Activated CD8-positive, alpha-beta memory T cell treated with anti-CD3 and anti-CD28 coated beads, Interleukin-2, amount 50 U/mL, for 48 hours (primary cell): ENCODE measurements at places on chromosomes 1 and 21.
A peak's percentile ranks its signal among the peaks of the same experiment; 100 is the strongest.

GRCh38 chr1:208628022-208628914 lies 384.1 kb upstream of the PLXNA2 start:
- DNase-seq: no peak

DNA sequence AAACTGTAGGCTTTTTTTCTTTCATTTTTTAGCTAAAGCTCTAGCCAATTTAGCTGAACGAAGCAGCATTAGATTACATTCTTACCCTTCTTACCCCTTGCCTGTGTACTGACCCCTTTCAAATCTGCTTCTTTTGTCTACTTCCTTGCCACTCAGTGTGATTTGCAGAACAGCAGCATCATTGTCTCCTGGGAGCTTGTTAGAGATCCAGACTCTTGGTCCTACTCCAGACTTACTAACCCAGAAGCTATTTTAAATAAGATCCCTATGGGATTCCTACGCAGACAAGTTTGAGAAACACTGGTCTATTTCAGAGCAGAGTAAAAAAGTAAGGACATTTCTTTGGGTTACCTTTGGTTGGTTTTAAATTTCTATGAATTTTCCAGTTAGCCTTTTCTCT lies 13.8 kb downstream of the LRRC39 start:
- no peak for DNase-seq

DNA sequence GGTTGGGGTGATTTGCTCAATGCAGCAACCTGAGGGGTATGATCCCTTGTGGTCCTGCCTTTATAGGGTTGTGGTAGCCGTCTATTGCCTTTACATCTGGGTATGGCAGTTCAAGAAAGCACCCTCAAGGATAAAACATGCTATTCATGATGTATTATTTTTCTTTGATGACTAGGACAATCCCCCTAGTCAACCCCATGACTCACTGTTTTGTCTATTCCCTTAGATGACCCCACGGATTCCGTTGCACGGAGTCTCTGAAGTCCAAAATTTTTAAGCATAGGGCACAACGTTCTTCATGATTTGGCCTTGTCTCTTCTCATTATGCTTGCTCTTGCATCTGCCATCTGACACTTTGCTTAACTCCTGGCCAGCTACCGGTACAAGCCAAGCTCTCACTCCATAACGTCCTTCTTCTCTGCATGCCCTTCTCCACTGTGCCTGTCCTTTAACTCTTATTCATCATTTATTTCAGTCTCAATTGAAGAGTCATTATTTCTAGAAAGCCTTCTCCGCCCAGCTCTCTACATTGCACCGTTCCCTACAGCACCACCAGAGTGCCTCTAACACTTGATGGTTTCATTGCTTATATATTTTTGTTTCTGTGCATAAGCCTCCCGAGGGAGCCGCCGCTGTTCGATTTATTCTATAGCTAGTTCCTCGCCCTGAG lies 838 bp upstream of the DISP1 start:
- DNase-seq: no peak

- DNase-seq: no peak
Observed at GRCh38 chr21:14567331-14568279, 21.5 kb upstream of the SAMSN1 start.

DNA sequence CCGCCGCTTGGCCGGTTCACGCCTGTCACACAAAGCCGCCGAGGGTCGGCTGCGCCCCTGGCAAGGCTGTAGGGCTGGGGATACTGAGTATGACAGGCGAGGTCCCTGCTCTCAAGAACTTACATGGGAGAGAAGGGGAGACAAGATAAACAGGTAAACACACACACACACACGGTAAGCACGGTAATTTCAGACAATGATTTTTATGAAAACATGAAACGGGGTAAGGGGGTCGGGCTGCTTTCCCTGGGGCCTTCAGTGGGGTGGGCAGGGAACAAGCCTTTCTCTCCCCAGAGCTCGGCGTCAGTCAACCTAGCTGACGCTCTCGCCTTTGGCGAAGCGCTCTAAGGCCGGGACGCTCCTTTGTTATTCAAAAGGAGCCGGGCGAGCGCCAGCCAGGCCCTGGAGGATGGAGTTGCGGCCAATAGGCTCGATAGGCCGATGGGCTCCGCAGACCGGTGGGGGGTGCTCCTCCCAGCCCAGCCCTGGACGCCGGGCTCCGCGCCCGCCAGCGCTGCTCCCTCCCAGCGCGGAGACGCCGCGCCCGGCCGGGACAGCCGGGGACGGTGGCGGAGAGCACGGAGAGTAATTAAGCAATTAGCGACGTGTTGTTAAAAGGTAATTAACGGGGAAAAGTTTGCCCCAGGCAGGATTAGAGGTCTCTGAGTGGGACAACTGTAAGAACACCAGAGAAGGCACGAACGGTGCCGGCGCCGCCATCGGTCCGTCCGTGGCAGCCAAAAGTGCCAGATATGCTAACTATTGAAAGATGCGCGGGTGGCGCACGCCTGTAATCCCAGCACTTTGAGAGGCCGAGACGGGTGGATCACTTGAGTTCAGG lies 950 bp upstream of the INKA2 start:
- DNase-seq: peak; percentile 64

- DNase-seq: no peak
Observed at GRCh38 chr1:174032671-174033222, 10.6 kb upstream of the RC3H1 start.

DNA sequence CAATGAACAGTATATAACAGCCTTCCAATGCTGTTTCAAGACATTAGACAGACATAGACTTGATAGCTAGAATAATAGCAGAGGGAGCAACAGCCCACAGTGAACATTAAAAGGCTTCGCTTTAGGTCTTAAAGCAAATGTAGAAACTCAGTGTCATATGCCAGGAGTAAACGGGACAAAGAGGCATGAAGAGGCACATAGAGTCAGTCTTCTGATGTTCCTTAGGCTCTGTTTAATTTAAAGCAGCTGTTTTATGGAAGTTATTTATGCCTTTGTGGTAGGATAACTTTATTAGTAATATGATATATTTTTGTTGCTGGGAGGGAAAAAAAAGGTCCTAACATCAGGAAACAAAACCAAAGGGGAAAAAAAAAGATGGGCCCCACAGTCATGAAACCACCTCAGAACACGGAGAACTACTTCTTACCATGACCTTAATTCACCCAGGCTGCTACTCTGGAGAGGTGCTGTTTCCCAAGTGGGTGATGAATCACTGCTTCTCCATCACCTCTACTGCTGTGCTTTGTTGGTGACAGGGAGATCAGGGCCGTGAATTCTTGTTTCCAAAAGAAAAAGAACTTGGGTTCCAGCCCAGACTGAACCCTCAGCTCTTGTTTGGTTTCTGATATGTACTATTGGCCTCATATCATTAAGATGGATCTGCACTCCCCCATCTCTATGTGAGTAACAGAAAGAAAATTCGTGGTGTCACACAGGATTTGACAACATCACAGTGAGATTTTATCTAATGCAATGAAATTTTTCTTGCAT lies 616.9 kb downstream of the KIF26B start:
- no peak for DNase-seq

- DNase-seq: no peak
Observed at GRCh38 chr1:12301518-12302237, 71.8 kb downstream of the VPS13D start.

DNA sequence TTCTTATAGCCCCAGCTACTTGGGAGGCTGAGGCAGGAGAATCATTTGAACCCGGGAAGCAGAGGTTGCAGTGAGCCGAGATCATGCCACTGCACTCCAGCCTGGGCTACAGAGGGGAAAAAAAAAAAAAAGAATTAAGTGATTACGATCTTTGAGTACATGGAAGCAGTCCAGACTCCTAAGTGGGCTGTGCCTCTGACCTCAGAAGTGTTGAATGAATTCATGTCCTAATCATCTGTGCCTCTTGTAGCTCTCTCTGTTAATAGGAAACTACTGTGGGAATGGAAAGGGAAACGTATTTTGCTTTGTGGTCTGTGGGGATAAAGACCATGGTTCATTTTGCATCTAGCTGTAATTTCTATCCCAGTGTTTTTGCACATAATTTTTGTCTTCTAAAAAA lies 8.4 kb upstream of the IVNS1ABP start:
- DNase-seq: no peak

- DNase-seq: peak; percentile 74
Observed at GRCh38 chr1:32464716-32465577, at the start of gene ZBTB8B. Gene ZBTB8B, plus strand, starts transcription at chr1:32465072. Its CDS starts 5,553 bp downstream, at chr1:32470625.

GRCh38 chr1:182357913-182358312 lies 33.7 kb downstream of the GLUL start:
- DNase-seq: no peak

DNA sequence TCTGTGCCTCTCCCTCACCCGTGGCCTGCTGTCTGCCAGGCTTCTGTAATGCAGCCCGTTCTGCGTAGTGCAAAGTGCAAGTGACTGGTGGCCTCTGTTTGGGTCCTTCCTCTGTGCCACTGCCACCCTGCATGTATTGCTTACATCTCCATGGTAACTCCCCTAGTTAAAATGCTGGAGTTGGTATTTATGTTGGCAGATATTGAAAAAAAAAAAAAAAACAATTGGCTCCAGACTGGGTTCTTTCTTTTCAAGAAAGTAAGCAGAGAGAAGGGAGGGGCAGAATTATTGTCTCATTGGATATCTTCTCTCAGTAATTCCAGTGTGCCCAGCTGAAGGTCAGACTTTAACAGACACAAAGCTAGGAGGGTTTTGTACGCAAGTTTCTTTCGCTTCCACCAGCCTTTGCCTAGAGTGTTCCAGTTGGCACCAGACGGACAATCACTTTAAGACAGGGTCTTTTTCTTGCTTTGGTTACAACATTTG lies 242.3 kb downstream of the PBX1 start:
- DNase-seq: no peak

DNA sequence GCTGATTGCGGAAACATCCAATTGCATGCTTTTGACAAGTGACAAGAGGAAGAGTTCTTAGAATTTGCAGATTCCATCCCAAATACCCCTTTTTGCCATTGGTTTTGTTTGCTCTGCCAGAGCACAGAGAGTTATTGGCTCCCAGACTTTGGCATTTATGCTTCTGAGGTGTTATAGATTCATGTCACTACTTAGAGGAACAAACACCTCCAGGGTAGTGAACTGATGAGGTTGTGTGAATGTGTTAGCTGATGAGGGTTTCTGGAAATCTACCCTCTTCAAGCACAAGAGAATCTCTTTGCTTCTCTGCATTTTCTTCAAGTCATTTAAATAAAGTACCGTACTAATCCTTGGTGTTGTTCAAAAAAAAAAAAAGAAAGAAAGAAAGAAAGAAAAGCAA lies 33.9 kb upstream of the BRINP3 start:
- DNase-seq: no peak

DNA sequence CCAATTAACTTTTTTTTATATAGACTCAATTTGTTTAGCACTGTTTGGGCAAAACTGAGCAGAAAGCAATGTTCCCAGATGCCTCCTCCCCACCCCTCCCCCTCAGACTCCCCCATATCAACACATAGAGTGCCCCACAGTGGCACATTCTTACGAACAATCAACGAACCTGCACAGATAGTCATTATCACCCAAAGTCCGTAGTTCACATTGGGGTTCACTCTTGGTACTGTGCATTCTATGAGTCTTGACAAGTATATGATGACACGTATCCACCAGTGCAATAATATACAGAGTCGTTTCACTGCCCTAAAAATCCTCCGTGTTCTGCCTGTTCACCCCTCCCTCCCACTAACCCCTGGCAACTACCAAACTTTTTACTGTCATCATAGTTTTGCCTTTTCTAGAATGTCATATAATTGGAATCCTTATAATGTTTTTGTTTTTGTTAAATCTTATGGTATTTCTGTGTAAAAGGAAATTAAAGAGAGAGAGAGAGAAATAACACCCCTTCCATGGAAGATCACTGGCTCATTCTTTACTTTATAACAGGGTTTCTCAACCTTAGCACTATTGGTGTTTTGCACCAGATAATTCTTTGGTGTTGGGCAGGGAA lies 37.2 kb upstream of the HNRNPU start:
- DNase-seq: no peak

GRCh38 chr1:117664314-117664713 lies 58.5 kb downstream of the TENT5C start:
- DNase-seq: no peak

DNA sequence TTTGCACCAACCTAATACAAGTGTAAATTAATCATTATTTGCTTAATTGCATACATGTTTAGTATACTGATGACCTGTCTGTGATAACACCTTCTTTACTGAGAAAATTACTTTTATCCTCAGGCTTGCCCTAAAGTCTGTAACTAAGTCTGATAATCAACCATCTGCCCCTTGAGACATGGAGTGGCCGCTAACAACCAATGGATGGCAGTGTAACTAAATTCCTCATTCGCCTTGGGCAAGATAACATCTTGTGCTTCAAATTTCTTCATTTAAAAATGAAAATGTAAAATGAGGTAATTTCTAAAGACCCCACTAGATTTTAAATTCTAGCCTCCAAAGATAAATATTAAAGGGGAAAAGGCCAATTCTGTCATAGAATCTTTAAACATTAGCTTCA lies 85.1 kb downstream of the ENAH start:
- no peak for DNase-seq

DNA sequence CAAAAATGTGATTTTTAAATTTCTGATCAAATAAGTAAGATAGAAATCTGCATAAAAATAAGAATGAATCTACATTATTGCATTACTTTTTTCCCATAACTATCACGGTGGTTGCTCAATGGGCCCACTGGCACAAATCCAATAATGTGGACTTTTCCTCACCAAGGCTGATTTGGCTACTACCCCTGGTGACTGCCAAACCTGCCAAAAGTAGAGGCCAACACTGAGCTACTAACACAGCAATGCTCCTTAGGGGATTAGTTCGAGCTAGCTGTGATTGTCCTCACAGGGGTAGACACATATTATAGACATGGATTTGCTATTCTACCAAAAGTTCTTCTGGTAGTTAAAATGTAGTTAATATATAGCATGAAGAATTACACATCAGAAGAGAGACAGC lies 107.7 kb upstream of the ZNHIT6 start:
- no peak for DNase-seq

- no peak for DNase-seq
Observed at GRCh38 chr1:58620259-58620658, 43.2 kb upstream of the TACSTD2 start.

DNA sequence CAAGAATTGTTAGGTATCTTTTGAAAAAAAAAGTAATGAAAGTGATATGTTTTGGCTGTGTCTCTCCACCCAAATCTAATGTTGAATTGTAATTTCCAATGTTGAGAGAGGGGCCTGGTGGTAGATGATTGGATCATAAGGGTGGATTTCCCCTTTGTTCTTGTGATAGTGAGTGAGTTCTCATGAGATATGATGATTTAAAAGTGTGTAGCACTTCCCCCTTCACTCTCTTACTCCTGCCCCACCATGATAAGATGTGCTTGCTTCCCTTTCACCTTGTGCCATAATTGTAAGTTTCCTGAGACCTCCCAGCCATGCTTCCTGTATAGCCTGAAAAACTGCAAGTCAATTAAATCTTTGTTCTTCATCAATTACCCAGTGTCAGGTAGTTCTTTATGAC lies 70.7 kb downstream of the XCL2 start:
- no peak for DNase-seq

DNA sequence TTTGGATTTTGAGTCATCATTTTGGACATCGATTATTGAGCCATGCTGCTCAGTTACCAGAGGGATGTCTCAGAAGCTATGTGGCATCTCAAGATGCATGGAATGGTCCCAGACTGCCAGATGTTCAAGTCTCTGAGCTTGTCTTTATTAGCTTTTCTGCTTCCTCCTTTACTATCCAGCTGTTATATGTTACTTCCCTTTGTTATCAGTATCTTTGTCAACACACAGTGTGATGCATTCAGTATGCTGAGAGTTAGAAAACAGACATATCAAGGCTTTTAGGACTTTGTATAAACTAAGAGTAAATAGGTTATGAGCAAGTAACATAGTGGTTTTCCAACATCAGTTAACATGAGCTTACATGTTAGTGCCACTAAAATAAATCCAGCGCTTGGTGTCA lies 474.5 kb downstream of the DSCAM start:
- DNase-seq: no peak

- no peak for DNase-seq
Observed at GRCh38 chr1:234627009-234627950, 17.3 kb upstream of the IRF2BP2 start.

- no peak for DNase-seq
Observed at GRCh38 chr1:153356392-153357075, 1.1 kb upstream of the S100A9 start.
